Ovary (tissue), 10 donors: ENCODE measurements at places on chromosomes 4 and X. TPM values are rescaled to one million over a fixed set of nuclear protein-coding genes. Genes with fewer than 3 reads are reported as not detected.

DNA sequence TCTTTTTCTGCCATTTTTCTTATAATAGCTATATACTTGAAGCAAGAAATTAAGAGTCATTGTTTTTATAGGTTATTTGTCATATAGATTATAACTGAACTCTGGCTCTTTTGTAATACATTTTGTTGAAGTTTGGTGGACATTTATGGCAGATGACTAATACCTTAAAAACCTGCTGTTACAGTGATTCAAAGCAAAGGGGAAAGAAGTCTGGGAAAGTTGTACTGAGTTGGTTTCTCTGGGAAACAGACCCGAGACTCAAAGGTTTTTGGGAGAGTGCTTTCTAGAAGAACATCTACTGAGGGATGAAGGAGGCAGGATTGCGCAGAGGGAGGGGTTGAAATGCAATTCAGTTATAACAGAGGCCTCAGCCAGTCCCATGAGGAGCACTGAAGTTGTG is 35.9 kb downstream of the NAP1L5 start:
- DNase-seq: no peak

CCSER1 gene
- total RNA-seq: 0.78 TPM

- DNase-seq: no peak
Measured at GRCh38 chr4:105944540-105944939, 49.3 kb downstream of the NPNT start.

P2RY8 gene
- total RNA-seq: 1.3 TPM

DNA sequence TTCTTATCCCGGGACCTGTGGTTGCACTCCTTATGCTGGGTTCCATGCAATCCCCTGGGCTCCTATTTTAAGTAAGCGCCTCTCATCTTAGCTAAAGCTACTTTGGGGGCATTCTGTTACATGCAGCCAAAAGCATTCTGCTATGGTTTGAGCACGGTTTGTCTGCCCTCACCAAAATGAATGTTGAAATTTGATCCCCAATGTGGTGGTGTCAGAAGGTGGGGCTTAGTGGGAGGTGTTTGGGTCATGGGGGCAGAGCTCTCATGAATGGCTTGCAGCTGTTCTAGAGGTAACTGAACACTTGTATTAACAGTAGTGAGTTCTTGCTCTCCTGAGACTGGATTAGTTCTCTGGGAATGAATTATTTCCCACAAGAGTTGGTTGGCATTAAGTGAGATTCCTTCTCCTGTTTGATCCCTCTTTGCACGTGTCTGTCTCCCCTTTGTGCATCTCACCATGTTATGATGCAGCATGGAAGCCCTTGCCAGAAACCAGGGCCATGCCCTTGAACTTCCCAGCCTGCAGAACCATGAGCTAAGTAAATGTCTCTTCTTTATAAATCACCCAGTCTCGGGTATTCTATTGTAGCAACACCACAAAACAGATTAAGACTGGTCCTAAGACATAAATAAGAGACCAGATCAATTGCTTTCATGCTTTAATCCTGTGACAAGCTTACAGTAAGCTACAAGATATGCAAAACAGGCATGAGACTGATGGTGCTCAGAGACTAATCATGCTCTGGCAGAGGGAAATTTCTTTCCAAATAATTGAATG is 141.8 kb downstream of the TSPAN5 start:
- peak; percentile 69 for DNase-seq

DNA sequence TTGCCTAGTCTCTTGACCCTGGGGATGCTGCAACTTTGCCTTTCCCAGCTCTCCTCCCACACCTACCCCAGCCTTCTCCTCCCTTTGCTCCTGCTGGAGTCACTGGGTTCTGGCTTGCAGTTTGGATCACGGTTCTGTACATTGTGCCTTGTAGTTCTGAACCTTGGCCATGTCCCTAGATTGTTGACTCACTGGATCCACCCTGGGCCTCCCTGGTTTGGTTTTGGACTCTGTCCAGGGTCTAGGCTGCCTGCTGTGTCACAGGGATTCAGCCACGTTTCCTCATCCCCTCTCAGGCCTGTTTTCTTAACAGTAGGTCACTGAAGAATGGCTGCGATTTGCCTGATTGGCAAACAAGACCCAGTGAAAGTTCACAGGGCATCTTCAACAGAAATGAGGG is 11.5 kb upstream of the GABRE start:
- no peak for DNase-seq

- no peak for DNase-seq
Measured at GRCh38 chr4:78250500-78250899, 193.4 kb downstream of the FRAS1 start.

DNA sequence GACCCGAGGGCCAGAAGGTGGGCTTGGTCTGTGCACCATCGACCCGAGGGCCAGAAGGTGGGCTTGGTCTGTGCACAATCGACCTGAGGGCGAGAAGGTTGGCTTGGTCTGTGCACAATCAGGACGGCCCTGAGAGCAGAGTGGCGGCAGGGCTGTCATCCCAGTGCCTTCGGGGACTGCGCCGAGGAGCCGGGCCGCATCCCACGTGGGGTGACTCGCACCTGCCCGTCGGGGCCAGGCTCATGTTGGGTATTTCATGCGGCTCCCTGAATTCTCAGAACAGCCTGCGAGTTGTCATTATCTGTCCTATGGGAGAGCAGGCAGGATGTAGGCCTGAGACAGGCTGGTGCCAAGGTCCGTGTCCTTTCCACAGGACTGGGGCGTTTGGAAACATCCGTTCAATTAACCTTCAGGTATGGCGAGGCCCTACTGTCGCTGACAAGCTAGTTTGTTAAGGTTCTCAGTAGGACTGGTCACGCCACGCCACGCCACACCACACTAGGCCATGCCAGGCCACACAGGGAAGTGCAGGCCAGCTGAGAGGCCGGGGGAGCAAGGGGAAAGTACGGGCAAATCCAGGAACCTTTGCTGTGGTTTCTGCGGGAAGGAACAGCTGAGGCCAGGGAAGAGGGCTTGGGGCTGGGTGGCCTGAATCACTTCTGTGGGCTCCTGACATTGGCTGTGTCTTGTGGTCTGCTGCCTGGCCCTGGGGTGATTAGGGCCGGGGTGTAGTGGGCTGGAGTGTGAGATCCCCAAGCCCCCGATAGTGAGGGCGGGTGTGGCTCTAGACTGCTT is 182.9 kb downstream of the AFAP1 start:
- no peak for DNase-seq

DNA sequence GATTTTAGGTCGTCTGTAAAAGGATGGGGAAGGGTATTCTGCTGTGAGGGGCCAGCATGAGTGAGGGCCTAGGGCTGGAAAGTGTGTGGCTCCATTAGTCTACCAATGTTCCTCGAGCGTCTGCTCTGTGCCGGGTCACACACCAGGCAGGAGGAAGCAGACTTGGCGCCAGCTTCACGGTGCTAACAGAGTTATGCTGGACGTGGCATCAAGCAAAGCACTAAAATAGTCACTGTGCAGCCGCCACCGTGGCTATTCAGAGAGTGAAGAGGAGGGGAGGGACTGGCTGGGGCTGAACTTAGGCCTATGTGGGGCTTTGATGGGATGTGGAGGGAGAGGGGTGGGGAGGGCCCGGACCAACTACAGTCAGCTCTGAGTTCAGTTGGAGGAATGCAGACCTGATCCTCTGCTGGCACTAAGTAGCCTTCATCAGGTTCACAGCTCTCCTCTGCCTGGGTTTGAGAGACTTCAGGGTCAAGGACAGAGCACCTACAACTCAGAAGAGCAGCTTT is 83.9 kb upstream of the MSX1 start:
- DNase-seq: no peak

PDZD4 gene
- 3.5 TPM for total RNA-seq

GRCh38 chrX:70476934-70477733 is 32.5 kb downstream of the DLG3 start:
- peak; percentile 69 for DNase-seq

ZNF718 gene
- total RNA-seq: 10.1 TPM

GRCh38 chr4:100489305-100489704 is 28.5 kb downstream of the EMCN start:
- DNase-seq: no peak

- DNase-seq: no peak
Measured at GRCh38 chr4:14111730-14112181, 484.2 kb upstream of the BOD1L1 start.

ZNF157 gene
- 1.0 TPM for total RNA-seq

C1QTNF7 gene
- total RNA-seq: 17.5 TPM

GRCh38 chrX:106894978-106895452 is 8.1 kb downstream of the RIPPLY1 start:
- no peak for DNase-seq

DNA sequence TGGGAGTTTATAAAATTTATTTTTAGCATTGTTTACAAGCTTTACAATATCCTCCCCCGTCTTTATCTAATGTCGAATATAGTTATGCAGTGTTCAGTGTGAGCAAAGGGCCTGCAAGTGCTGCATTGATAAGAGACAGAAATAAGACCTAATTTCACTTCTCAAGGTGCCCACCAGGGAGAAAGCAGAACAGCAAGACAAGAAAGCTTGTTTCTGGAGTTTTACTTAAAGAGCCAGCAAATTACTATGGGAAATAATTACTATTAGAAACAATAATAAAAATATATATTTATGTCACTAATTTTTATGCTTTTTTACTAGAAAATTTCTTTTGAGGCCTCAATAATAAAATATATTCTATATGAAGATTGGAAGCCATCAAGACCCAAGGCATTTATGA is 2677.7 kb downstream of the ARAP2 start:
- DNase-seq: no peak

DNA sequence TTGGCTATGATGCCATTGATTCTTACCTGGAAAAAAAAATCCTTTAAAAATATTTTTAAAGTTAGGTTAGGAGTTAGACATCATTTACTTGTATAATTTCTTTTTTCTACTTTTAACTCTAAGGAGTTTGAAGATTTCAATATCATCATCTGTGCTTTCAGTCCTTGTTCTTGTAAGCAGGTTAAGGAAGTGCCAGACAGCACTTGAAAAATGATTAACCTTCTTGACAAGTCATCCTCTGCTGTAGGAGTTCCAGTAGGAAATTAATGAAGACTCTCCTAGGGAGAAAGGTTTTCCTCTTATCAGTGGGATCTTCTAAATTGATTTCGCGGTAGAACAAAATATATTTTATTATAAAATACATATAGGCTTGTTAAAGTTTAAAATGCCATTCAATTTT is 29.1 kb upstream of the ANAPC4 start:
- no peak for DNase-seq

GSPT2 gene
- 12.8 TPM for total RNA-seq

GRCh38 chr4:94341481-94342370 is 910 bp downstream of the HPGDS start:
- no peak for DNase-seq

- DNase-seq: no peak
Measured at GRCh38 chrX:32448320-32448719, 763.0 kb downstream of the DMD start.

DNA sequence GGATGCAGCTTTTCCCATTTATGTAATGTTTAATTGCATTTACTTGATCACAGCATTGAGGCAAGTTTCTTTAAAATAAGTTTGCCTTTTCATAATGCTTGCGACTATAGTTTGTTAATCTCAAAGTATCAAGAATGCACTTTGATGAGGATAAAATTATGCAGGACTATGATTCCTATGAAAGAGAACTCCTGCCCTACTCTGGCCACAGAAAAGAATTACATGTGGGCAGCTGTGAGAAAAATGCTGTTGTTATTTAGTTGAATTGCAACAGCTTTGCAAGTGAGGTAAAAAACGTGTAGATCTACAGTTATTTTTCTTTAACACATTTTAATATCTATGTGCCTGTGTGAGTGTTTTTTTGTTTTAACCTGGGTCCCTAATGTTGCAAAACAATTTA is 12.5 kb upstream of the OSTC start:
- no peak for DNase-seq

NALF2 gene
- total RNA-seq: 0.43 TPM

DNA sequence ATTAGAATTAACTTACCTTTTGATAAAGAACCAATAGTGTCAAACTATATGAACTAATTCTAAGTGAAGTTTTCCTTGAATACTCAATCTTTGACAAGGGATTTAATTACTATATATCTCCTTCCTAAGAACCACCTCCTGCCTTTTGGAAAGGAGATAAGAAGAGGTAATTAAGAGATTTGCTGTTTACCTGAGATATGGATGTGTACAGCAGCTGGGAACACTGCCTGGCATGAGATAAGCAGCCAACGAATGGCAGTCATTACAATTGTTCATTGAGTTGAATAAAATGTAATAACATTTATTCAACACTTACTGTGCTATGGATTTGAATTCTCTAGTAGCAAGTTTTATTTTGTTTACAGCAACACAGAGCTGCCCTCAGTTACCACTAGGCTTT is 407.1 kb downstream of the SPOCK3 start:
- DNase-seq: no peak

DNA sequence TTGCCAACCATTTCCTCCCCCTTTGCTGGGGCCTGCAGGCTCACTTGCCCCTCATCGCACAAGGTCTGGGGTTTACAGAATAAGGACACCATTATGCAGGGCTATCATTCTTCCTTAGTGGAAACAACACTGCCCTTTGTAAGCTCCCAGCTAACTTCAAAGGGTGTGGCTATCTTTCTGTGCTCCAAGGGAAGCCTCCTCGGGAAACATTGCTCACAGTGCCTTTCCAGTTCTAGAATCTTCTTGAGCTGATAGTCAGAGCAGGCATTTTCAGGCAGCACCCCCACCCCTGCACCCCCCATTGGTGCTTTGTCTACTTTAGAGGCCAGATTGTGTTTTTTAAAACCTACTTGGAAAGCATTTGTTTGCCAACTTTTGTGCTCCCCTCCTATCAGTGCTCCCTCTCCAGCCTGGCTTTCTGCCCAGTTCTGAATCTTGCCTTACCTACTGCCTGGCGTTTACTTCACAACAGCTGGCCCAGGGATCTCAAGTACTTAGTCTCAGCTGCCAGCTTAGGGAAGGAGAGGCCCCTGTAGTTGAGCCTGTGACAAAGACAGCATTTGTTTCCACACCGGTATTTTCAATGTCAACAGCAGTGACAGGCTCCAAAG is 53.5 kb downstream of the PLAC1 start:
- peak; percentile 23 for DNase-seq

- DNase-seq: no peak
Measured at GRCh38 chr4:183499389-183499788, 5.5 kb upstream of the ING2 start.

TNMD gene
- 2.2 TPM for total RNA-seq

DNA sequence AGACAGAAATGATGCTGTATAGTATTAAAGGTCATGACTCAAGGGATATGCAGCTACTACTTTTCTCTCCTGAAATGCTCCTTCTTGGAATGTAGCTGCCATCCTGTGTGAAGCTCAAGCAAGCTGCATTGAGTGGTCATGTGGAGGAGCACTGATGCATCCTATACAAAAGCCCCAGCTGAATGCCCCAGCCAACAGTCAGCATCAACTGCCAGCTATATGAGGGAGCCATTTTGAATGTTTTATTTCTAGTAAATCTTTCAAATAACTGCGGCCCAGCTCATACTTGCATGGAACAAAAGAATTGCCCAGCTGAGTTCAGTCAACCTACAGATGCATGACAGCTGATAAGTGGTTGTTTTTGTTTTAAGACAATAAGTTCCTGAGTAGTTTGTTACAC is 165.0 kb upstream of the GEMIN8 start:
- DNase-seq: no peak

PNPLA4 gene
- total RNA-seq: 28.4 TPM

GRCh38 chr4:128298852-128299251 is 11.2 kb upstream of the PGRMC2 start:
- DNase-seq: no peak

GRCh38 chrX:102155806-102156179 is at the start of gene BEX5:
Gene BEX5, minus strand, starts transcription at chrX:102155977. Its CDS starts 1,712 bp downstream, at chrX:102154265.
- peak; percentile 67 for DNase-seq

TMEM154 gene
- 0.40 TPM for total RNA-seq
